ENCODE measurements at places on chromosomes 3 and 15.

DNA sequence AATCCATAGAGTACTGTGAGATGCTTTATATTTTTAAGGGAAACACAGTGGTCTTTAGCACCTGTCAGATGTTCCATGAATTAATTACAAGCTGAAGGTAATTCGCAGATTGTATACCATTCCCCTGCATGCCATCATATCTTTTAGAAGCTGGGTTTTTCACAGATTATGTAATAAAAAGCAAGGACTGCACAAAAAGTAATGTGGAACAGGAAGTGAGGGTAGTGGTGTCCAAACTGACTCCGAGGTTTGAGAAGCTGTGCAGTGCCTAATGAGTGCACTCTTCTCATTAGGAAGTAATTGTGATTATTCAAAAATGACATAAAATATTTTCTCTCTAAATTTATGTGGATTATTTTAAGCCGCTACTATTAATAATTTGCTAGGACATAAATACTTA is 123.2 kb downstream of the GOLIM4 start:
- no peak for DNase-seq

GRCh38 chr3:121592856-121593702 is at the start of gene FBXO40:
TSS of gene FBXO40 (plus strand) at chr3:121593379. CDS start at chr3:121620576, 27,197 bp downstream.
- no peak for DNase-seq

DNA sequence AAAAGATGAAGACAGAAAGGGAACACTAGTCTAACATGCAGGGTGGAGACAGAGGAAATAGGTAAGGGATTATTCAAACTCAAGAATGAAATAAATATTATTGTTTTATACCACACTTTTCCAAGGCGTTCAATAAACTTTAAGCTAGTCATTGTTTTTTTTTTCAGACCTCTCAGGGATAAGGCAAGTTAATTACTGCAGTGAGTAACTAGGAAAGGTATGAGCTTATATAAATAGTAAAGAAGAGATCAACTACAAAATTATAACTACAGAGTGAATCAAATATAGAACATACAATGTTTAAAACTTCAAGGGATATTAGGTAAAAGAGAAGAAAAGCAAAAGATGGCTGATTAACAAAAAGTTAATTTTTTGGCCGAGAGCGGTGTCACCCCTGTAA is 31.5 kb upstream of the XXYLT1 start:
- DNase-seq = no peak

DNA sequence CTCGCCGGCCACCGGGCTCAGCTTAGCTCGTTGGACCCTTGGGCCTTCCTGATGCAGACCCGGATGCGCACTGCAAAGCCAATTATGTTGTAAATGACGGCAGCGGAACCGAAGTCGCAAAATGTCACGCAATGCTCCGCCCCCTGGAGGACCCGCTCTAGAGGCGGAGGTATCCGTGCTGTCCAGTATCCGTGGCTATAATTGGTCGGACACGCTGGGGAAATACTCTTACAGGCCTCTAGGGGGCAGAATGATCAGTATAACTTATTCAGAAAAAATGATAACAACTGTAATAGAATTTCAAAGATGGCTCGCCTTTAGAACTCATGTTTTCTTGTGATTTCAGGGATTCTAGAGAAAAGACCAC is at the start of gene PRR23B:
Gene PRR23B, minus strand, starts transcription at position 59 of the 367 bp plus-strand sequence. CDS start 265 bp downstream, outside the sequence.
- no peak for DNase-seq

DNA sequence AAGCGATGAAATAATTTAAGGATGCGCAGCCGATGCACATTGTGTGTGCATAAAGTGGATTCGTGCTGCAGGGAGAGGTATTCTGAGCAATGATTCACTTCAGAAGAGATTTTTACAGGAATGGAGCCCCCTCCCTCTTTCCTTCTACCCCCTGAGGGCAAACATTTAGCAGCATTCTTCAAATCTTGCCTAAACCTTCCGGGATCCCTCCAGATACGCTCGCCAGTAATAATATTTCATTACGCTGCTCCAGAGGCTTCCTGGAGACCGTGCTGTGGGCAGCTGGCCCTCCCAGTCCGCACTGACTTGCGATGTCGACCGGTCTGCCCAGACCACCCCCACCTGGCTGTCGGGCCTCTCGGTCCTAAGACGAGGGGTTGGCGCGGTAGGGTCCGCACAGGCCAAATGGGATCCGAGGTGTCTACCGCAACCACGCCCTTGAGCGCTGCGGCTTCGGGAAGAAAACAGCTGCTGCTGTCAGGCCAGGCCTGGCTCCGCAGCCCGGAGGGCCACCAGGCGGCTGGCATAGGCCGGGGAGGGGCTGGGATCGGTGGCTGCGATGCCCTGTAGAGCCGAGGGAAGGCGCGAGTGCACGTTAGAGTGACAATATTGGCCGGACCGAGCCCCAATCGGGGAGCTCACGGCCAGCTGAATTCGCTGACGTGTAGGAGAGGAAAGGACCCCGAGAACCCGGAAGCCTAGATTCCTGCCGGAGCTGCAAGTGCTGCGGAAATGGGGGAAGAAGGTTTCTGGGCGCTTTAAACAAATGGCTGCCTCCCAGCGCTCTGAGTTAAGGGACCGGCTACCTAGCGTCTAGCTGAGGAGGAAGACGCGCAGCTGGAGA is 14.3 kb downstream of the ZIC4 start:
- DNase-seq = no peak

GRCh38 chr3:187005827-187006481 is 75.6 kb downstream of the ST6GAL1 start:
- DNase-seq = no peak

DNA sequence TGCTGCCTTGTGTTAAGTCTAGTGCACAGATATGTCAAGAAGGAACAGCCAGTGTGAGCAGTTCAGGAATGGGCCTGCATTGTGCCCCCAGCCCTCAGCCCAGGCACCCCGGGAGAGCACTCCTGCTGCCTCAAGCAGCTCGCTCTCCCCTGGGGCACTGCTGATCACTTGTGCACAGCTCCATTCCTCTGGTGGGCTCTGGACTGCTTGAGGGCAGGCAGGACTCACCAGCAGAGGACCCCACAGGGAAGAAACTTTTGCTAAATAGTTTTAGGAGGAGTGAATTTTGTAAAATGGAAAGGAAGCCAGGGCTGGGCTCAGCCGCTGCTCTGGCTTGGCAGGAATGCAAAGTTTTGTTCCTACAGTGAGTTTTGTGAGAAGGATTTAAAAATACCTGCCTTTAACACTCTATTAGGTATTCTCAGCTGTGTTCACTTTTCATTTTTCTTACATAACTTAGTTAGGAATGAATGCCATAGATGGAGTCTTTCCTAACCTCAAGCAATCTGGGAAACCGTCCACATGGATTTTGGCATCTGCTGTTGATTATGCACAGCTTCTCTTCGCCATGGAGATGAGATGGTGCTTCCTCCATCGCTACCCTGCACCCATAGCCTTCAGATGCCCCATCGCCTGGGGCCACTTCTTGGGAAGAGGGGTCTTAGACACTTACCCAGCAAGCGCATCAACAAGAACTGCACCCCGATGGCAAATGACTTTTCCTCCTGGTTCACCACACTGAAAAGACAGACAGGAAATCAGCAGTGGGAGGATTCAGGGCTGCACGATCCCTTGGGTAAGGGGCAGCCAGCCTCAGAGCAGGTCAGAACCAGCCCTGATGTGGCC is 42.3 kb upstream of the RAB6B start:
- DNase-seq = no peak

DNA sequence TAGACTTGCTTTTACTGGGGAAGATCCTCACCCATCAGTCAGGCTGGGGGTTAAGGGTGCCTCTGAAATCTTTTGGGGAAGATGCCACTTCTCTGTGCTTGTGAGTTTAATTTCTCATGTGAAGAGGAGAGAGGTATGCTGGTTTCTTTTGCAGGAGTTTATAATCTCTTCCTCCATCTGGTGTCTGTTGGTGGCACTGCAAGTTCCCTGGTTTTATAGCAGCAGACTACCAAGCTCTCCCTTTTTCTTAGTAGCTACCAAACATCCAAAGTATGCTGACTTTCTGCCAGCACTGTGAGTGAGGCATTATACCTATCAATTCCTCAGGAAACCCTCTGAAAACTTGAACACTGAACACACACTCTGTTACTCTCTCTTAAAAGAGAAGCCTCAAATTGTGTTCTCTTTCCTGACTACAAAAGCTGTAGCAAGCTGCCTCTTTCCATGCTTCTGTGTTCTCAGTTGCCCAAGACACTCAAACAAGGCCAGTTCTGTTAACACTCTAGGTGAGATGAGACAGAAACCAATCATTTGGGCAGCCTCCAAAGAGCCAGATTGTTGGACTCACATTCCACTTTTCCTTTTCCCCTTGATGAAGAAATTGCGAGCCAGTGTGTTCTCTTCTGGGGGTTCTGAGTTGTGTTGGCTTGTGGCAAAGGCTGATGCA is 299.5 kb downstream of the GAP43 start:
- DNase-seq = no peak
